Stimulated activated CD8-positive, alpha-beta memory T cell treated with anti-CD3 and anti-CD28 coated beads, Interleukin-4, amount 100 ng/mL, for 24 hours (primary cell): ENCODE measurements at places on chromosomes 12 and 14.

DNA sequence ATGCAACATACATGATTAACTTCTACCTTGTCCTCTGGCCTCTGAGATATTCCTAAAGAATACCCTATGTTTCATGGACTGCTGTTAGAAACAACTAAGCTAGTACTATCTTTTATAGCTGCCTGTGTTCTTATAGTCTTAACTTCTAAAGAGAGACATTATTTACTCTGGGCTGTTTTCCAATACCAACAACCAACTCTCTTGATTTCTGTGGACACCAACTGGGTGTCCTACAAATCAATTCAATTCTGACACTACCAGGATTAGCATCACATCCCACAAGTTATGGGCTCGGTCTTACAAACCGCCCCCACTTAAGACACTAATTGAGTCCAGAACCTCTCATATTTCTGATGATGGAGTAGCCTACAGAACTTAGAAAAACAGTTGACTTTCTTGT is 8.3 kb downstream of the XPOT start:
- DNase-seq = no peak

- no peak for DNase-seq
Measured at GRCh38 chr12:79983986-79984620, 49.2 kb upstream of the PPP1R12A start.

DNA sequence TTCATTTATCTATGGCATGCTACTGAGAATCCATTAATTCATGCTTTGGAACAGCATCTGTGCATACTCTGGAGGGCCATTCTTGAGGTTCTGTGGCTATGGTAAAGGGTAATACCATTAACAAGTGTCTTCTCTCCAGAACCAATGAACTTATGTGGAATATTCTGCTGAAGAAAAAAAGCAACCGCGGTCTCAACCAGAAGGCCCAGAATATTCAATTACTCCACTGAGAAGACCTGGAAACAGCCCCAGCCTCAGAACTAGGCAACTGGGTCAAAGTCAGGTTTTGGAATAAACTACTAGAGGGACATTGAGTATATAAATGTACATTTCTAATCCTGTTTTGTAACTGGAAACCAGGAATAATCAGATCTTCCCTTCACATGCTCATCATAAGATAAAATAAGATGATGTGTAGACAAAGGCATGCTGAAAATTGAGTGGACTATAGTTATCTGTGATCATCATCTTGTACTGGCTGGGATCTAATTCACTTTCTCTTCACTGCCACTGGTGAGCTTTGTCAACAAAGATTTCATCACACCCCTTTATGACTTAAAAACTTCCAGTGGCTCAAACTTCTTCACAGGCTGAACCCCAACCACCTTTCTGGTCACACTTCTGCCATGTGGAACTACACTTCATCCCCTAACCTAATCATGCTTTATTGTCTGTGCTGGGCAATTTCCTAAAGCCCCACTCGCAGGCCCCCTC is 6.0 kb downstream of the SPTB start:
- no peak for DNase-seq

- DNase-seq = no peak
Measured at GRCh38 chr14:59254911-59255545, 66.6 kb downstream of the DAAM1 start.

DNA sequence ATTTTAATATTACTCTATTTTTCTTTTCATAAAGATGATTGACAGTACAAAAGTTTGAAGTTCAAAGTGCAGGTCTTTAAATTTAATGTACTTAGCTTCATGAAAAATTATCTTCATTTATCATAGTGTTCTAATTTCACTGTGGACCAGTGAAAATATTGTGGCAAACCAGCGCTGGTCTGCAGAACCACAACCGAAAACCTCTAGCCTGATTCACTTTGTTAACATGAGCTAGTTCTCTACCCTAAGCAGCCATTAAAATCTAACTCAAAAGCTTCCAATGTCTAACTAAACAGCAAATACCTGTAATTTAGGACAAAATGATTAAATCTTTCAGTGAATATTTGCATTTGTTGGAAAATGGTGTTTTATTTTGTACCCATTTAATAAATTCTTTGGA is 161.1 kb upstream of the TMTC2 start:
- no peak for DNase-seq

DNA sequence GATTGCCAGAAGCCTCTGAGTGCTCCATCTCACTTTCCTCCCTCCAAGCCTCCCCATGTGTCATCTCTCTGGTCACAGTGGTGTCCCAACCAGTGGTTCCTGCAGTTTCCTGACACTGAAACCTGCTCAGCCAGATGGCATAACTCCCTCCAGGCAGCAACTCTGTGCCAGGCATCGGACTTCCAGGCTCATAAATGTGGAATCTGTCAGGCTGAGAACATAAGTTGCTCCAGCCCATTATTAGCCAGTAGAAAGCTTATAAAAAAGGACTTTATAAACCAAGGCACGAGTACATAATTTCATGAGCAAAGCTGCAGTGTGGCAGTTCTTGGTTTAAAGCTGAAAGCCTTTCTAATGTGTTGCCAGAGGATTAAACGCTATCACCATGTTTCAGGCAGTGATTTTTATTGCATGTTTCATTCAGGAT is 194.3 kb downstream of the DACT1 start:
- no peak for DNase-seq

- DNase-seq = no peak
Measured at GRCh38 chr12:57725851-57726150, 12.7 kb downstream of the AGAP2 start.

- DNase-seq = peak; percentile 9
Measured at GRCh38 chr12:49567302-49567610, 686 bp downstream of the MCRS1 start.
